ENCODE measurements at places on chromosomes 1 and 21.

GRCh38 chr1:64320922-64321614, 117.6 kb downstream of the UBE2U start:
- no peak for DNase-seq

- DNase-seq = no peak
Observed at GRCh38 chr1:36199934-36200741, 24.1 kb upstream of the THRAP3 start.

DNA sequence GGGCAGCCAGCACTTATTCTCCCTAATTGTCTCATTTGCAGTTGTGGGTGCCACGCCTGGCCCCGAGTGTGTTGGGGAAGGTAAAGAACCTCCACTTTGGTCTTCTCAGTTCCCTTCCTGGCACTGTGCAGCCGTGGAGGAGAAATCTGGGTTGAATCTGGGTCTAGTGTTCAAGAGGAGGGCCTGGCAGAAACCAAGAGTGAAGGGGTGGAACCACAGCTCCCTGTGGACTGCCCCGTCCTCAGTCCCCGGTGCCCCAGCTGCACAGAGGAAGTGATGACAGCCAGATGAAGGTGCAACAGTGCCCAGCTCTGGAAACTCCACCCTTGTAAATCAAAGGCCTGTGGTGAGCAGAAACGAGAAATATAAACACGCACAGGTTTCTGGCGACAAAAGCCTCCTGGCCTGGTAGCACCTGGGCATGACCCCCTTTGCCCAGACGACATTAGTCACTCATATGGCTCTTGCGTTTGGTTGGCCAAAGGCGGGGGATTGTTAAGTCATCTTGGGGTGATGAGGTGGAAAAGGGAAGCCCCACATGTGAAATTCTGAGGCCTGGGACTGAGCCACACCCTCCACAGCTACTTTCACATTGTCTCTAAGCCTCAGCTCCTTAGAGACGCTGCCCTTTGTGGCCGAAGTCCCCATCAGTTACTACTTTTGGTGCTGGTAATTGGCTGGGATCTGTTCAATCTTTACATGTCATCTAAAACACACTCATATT, 4.2 kb upstream of the ECE1 start:
- DNase-seq = peak; percentile 40

DNA sequence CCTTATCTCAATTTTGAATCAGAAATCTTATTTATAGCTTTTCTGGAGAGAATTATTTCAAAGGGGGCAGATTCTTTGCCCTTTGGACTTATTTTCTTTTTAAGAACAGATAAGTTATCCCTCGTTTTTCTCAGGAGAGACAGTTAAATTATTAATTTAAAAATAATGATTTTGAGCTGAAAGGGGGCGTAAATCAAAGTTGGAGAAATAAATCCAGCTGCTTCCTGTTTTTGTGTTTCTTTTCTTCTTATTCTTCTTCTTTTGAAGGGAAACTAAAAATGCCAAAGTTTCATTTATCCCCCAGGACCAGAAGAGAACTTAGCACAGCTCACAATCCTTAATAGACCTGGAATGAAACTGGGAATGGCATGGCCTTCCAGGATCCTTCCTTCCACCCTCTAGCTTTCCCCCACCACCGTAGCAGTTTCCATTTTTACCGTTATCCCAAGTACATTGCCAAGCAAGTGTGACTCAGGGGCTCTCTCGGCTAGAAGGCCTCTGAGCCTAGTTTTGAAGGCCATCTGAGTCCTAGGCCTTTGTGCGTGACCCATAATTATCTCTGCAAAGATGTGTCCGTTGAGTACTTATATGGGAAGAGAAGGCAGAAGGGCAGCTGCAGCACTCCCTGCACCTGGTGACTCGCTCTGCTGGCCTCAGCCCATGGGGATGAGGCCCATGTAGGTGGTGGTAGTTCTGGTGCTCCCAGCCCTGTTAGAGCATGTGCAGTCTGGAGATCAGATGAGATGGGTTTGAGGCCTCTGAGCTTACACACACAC, 181.7 kb downstream of the ROR1 start:
- DNase-seq = no peak

- DNase-seq = no peak
Observed at GRCh38 chr1:207298636-207299398, 22.7 kb upstream of the CD55 start.

DNA sequence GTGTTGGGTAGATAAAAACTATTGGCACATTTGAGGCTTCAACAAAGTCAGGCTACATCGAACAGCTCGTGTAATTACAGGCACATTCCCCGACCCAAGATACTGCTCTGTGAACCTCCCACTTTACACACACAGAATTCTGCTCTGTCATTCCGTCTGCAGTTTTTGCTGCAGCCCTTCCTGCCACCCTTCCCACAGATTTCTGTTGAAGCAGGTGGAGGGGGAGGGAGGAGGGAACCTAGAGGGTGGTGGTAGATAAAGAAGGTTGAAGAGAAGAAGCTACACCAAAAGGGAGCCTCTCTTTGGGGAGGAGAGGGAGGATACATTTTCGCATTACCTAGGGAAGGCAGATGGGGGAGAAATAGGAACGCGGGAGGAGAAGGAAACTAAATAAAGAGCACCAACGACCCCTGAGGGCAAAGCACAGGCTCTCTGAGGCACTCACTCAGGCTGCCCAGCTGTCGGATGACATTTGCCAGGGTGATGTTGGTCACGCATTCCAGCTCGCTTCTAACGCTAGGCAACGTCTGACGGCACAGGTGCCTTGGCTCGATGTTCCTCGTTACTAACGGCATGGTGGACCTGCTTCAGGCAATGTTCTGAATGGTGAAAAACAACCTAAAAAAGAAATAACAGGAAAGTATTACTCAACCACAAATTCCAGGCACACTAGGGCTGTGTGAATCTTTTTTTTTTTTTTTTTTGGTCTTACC, 36.0 kb downstream of the GPR3 start:
- DNase-seq = no peak

GRCh38 chr1:94544706-94545490, 3.3 kb upstream of the F3 start:
- no peak for DNase-seq

GRCh38 chr1:151920149-151920548, 10.8 kb upstream of the THEM4 start:
- DNase-seq = no peak

DNA sequence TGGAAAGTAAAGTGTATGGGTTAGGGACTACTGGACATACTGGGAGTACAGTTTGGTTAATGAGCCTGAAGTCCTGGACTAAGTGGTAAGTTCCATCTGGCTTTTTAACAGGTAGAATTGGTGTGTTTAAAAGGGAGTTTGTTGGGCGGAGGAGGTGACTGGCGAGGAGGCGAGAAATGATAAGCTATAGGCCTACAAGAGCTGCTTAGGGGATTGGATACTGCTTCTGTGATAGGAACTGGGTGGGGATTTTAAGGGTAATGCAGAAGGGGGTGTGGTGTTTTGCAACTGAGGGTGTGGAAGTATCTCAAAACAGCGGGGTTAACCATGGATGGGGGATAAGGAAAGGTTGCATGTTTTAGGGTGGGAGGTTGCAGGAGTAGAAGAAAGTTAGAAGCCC, 3.5 kb downstream of the ERVH48-1 start:
- no peak for DNase-seq
